ENCODE measurements at places on chromosomes 3 and 15. TPM values are rescaled to one million over a fixed set of nuclear protein-coding genes. Genes with fewer than 3 reads are reported as not detected.

GRCh38 chr15:29704950-29705597 is 117.2 kb downstream of the TJP1 start:
- DNase-seq, result no peak

GRCh38 chr3:45140141-45140769 is 5.9 kb downstream of the CDCP1 start:
- no peak for DNase-seq

GRCh38 chr15:87633525-87633924 is 623.0 kb downstream of the NTRK3 start:
- DNase-seq, result no peak

DNA sequence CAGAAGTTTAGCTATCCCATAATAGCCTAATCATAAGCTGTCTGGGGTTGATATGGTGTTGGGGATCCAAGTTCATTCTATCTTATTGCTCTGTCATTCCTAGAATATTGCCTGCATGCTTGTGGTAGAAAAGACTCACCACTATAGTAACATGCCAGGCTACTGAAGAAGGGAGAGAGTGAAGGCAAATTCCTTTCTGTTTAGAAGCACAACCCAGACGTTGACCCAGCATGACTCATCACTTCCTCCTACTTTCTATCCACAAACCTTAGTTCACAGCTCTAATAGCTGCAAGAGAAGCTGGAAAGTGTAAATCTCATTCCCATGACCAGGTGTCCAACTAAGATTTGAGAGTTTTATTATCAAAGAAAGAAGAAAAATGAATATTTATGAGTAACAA is 57.8 kb upstream of the NMD3 start:
- DNase-seq, result peak; percentile 60

- no peak for DNase-seq
Measured at GRCh38 chr3:117922039-117922438, 1112.6 kb downstream of the IGSF11 start.

- peak; percentile 41 for DNase-seq
Measured at GRCh38 chr15:44541282-44541958, 4.5 kb downstream of the EIF3J start.

DNA sequence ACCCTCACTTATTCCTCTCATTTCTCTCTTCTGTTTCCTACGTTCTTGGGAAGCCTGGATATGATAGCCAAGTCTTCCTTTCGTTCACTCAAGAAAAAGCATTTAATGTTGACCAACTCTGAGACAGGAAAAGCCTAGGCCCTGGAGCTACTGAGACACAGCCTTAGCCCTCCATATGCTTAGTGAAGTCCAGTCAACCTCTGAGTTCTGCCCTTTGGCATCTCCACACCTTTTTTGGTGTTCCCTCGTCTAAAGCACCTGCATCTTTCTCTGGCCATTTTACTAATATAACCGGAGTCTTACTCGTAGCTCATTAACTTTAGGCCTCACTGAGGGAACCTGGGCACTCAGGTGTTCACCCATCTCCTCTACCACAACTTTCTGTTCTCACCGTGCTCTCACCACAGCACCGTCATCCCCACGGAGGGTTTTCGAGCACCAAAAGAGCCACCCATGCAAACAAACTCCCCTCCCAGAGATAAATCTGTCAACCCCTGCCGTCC is 632 bp downstream of the MTHFS start:
- DNase-seq, result no peak

DNA sequence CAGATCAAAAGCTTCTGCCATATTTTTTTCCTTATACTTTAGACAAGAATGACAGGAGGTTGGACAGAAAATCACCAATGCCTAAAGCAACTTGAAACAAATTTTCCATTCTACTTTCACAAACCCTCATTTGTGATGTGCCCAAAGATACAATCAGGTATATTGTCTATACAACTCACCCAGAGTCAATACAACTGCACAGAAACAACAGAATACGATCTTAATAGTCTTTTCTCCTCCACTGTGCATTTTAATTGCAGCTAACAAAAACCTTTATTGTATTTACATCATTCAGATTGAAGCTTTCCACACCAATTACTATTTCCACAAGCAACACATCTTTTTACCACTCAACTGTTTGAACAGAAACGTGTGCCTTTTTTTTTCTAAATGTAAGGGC is 80.4 kb downstream of the PLOD2 start:
- DNase-seq, result no peak

DNA sequence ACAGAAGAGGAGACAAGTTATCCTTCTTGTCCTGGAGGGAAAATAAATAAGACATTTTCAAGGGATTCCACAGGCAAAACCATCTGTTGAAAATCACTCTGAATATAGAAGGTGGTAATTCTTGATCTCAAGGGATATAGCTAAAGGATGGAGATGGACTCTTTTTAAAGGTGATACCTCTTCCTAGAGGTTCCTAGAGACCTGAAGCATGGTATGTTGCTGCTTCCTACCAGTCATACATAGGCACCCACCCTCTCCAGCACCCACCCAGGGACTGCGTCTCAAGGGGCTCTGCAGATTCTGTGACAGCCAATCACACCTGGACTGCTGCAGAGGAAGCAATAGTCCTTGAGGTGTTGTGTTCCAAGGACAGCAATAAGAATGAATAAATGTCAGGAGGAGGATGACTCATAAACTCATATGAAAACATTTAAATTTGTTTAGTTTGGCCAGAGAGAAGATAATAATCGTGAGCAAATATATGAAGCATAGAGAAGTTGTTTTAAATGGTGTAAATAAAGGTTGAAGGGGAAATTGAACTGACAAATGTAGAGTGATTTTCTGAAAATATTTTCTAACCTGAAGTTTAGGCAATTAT is 741.6 kb upstream of the CBLB start:
- DNase-seq, result no peak

GRCh38 chr3:11060500-11061251 is 68.1 kb downstream of the SLC6A1 start:
- no peak for DNase-seq

GRCh38 chr3:119359476-119360326 is 65.5 kb downstream of the ARHGAP31 start:
- DNase-seq, result no peak

DNA sequence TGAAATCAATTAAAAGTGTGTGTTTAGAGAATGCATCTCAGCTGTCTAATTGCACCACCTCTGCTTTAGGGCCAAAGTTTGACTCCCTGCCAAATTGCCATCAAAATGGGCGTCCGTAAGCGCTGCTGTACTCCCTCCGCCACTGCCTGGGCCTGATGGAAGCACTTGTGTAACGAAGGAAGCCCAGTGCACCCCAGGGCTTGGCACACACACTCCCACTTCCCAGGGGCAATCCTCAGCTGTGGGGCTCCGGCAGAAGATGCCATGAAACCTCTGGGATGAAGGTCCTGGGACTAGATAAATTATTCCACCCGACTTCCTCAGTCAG is 137.8 kb downstream of the RORA start:
- no peak for DNase-seq

- no peak for DNase-seq
Measured at GRCh38 chr15:23857028-23857641, 170.0 kb upstream of the NDN start.

DNA sequence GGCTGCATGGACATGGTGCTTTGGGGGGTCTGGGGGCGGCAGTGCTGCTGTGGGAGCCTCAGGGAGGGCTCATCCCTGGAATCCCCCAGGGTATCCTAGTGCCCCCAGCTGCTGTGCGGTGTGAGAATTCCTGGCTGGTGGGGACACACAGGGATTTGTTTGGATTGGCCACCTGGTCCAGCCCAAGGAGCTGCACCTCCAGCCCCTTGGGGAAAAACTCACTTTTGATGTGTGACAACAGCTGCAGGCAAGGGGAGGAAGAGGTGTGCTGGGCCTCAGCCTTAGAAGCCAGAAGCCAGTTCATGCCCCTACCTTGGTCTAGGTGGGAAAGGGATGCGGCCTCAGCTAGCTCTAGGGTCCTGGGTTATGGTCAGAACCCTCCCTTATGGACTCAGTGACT is 8.4 kb upstream of the COMMD4 start:
- no peak for DNase-seq

DNA sequence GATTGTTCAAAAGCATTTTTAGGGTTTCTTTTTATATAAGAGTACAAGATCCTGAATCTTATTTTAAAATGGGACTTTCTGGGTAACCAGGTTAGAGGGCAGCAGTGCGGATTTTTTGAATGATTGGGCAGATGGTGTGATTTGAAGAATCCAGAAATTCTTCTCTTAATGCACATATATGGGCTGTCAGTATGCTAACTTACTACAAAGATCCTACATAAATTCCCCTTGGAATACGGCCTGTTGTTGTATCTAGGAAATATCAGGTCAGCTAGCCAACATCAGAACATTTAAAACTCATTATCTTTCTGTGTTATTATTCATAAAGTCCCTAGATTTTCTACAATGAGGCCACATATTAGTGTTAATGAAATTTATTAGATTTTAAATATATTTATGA is 229.6 kb upstream of the TPRG1 start:
- no peak for DNase-seq

GRCh38 chr3:148911592-148911991 is 46.5 kb downstream of the CPA3 start:
- no peak for DNase-seq

GRCh38 chr15:65476903-65477302 is 40.6 kb downstream of the DPP8 start:
- peak; percentile 56 for DNase-seq

DNA sequence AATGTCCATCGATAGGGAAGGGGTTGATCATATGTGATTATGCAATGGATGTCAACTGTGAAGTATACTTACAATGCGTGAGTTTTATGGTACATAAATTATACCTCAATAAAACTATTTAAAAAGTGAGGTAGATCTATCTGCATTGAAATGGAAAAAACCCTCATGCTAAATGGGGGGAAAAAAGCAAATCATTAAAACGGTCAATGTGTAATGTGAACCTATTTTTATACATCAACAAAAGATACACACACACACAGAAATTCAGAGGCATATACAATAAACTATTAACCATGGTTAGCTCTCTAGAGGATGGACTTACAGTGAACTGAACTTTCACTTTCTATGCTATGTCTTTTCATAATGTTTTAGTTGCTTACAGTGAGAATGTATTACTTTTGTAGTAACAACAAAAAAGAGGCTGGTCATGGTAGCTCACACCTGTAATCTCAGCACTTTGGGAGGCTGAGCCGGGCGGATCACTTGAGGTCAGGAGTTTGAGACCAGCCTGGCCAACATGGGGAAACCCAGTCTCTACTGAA is 23.1 kb downstream of the STIMATE start:
- no peak for DNase-seq

DNA sequence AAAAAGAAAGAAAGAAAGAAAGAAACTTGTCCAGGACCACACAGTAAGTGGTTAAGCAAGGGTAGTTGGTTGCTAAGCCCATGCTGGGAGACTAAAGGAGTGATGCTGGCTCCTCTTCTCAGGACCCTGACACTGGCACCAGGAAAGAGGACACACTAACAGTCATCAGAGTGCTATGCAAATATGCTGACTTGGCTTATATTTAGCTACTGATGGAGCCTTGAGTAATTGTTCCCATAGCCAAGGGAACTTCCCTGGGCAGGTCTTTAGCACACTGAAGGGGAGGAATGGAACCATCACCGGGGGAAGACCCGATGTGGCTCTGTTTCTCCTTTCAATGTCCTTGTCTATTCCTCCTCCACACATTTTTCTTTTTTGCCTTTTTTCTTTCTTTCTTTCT is 6.2 kb downstream of the TMEM40 start:
- DNase-seq, result no peak

GRCh38 chr3:193621127-193621526 is 28.1 kb downstream of the OPA1 start:
- DNase-seq, result no peak

DNA sequence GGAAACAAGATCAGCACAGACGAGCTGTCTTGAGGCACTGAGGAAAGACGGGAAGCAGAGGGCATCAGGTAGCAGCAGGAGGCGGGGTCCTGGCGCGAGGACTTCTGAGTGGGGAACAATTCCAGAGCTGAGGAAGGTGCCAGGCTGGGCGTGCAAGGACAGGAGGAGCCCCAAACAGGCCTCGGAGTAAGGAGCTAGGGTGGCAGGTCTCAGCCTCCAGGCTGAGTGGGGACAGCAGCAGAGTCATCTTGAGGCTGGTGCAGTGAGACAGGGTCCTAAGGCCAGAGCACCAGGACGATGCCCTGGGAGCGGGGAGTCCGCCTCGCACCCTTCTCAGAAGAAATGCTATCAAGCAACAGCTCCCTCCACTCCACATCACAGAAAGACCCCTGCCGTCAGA is 78.4 kb downstream of the PCSK6 start:
- DNase-seq, result no peak

DNA sequence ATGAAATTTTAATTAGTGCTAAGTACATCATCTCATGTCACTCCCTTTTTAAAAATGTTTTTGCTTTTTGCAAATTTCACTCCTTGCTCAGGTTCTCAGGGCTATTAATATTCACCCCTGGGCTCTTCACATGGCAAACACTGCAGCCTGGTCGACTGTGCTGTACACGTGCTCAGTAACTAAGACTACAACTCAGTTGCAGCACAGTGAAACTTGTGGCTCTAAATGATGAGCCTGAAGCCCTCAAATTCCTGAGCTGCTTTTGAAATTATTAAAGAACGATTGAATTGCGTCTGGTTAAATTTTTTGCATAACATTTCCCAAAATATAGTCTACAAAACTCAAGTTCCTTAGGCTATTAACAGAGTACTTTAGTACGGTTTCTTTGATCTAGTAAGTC is 159.3 kb upstream of the C2CD4B start:
- no peak for DNase-seq

- no peak for DNase-seq
Measured at GRCh38 chr15:59904450-59905135, 99.5 kb upstream of the FOXB1 start.

The PYDC2 gene
- polyA plus RNA-seq, result not detected

The RBM5 gene
- polyA plus RNA-seq, result 205 TPM

The INSYN1 gene
- 3.5 TPM for polyA plus RNA-seq

The TF gene
- 0.15 TPM for polyA plus RNA-seq

The CEP19 gene
- 2.4 TPM for polyA plus RNA-seq

The BCHE gene
- not detected for polyA plus RNA-seq

The EPB42 gene
- polyA plus RNA-seq, result not detected

The PDZRN3 gene
- polyA plus RNA-seq, result 5.1 TPM

The COL7A1 gene
- polyA plus RNA-seq, result 41.6 TPM

The ISL2 gene
- polyA plus RNA-seq, result 7.7 TPM

The CHRNA7 gene
- polyA plus RNA-seq, result 0.05 TPM

The OR5H1 gene
- polyA plus RNA-seq, result not detected

The ZBED2 gene
- polyA plus RNA-seq, result not detected

The AP3B2 gene
- polyA plus RNA-seq, result 0.54 TPM

The RAB7A gene
- 202 TPM for polyA plus RNA-seq

All from BJ (cell line).